ENCODE measurements at places on chromosomes 6 and 20.

- DNase-seq = peak; percentile 10
Observed at GRCh38 chr6:45212976-45213375, 115.2 kb upstream of the RUNX2 start.

GRCh38 chr20:48758206-48758820 is 69.5 kb downstream of the PREX1 start:
- DNase-seq = no peak

DNA sequence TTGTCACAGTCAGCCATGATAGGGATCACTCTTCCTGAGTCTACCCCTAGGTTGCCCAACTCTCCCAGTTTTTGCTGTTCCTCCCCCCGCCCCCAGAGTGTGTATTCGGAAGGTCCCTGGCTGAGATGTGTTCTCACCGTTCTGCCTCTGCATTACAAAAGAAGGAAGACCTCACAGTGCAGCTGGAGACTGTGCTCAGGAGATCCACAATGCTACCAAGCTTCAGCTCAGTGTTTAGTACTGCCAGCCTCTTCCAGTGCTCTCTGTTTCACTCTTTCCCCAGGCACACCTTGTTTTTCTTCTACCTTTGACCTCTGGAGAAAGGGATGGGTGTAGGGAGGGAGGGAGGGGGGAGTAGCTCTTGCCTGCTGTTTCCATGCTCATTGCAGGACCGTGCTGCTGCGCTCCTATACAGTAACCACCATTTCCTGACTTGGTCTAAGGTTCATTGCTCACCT is 13.4 kb upstream of the MOCS1 start:
- no peak for DNase-seq

- DNase-seq = peak; percentile 22
Observed at GRCh38 chr6:95593025-95593424, 15.7 kb downstream of the MANEA start.

GRCh38 chr6:158485431-158485830 is 74.5 kb upstream of the TMEM181 start:
- DNase-seq = no peak

- DNase-seq = peak; percentile 79
Observed at GRCh38 chr20:34874094-34874654, 1.5 kb upstream of the GGT7 start.

- DNase-seq = no peak
Observed at GRCh38 chr20:36173451-36173933, 19.0 kb downstream of the EPB41L1 start.
